ENCODE measurements at places on chromosomes 3 and 15.

GRCh38 chr3:72720566-72720965, 127.7 kb downstream of the SHQ1 start:
- no peak for DNase-seq

DNA sequence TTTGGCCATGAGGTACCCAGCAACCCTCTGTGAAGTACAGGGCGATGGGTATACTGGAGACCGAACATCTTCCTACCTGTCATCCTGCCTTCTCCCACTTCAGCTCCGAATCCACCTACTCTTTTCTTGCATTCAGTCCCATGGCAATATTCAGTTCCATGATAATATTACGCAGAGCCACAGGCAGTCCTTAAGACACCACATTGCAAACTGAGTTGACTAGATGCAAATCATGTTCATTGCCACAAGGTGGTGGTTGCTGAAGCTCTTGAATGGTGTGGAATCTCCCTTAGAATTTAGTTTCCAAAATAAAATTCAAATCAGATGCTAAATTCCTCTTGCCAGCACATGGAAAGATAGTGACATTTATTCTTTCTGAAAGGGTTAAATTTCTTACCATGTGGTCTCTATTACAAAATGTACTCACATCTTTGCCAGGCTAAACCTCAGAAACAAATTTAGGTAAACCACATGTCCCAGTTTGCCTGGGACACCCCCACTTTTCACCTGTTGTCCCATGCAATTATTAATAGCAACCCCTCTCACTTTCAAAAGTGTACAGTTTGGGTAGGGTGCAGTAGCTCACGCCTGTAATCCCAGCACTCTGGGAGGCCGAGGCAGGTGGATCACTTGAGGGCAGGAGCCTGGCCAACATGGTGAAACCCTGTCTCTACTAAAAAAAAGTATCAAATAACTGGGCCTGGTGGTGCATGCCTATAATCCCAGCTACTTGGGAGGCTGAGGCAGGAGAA, 1.7 kb upstream of the NME9 start:
- DNase-seq, result no peak

- no peak for DNase-seq
Observed at GRCh38 chr3:78737988-78738387, 1029.8 kb downstream of the ROBO1 start.

DNA sequence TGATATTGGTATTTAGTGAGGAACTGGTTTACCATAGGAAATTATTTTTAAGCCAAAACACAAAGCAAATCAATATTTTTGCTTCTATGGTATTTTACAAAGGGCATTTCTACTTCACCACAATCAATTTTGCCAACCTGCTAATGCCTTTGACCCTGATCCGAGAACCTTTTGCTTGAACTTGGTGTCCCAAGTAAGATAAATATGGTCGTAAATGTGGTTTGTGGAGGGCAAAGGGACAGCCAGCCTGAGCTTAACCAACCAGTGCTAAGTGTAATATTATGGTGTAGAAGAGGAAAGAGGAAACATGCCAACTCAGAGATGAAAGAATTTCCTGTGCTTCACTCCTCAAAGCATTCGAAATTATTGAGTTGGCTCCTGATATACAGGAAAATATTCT, 148.4 kb downstream of the C3orf38 start:
- DNase-seq, result no peak

- DNase-seq, result no peak
Observed at GRCh38 chr3:123272547-123272946, 70.8 kb downstream of the SEC22A start.

GRCh38 chr3:38397320-38397719, 50.7 kb downstream of the XYLB start:
- DNase-seq, result no peak

GRCh38 chr3:30638685-30639412, 32.4 kb downstream of the TGFBR2 start:
- DNase-seq, result no peak

All from NCI-H1930 (cell line).